ENCODE measurements at places on chromosomes 11 and 22.
A peak's percentile ranks its signal among the peaks of the same experiment; 100 is the strongest.

GRCh38 chr22:23190526-23190925, 10.2 kb downstream of the BCR start:
- DNase-seq, result no peak

DNA sequence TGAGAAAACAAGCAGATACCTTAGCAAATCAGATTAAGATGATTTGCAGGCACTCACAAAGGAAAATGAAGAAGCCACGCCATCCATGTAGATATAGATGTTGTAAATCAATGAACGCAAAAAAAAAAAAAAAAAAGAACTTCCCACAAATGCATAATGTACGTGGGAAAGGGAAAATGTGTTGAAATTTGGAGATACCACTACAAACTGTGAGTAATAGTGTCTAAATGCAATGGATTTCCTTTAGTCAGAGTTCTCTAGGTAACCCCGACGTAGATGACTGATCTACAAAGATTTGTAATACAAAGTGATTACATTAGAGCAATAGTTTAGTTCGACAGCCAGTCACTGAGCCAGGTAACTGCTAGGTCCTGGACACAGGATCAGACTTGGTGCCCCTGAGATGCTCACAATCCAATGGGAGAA, 783 bp upstream of the ANKRD54 start:
- DNase-seq, result no peak

DNA sequence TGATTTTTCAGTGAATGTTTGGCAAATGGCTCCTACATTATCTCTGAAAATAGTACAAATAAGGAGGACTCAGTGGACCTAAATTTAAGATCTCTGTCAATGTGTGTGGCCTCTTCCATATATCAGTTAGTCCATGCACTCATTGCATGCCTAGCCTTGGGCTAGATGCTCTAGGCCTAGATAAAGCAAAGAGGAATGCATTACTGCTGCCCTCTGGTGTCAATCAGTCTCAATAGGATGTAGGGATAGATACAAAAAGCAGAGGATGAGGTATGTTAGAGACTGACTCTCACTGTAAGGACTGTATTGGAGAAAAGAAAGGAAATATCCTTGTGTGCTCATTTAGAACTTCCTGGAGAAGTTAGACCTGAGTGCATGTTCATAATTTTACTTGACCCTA, 42.0 kb downstream of the MS4A2 start:
- no peak for DNase-seq

DNA sequence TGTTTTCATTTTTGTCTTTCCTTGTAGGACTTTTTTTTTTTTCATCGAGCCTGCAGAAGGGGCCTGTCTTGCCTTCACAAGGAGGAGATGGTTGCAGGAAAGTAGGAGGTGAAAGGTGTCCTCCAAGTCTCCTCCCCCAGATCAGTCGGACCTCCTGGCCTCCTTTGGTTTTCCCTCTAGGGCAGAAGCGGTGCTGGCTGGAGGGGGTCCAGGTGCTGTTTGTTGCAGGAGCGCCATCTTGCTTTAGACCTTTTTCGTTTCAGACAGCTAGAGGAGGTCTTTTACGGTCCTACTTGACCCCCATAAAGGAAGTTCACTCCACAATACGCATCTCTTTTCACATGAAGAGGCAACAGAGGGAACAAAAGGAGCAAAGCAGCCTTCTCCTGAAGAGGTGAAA, 66.0 kb downstream of the ZBTB16 start:
- DNase-seq, result no peak

DNA sequence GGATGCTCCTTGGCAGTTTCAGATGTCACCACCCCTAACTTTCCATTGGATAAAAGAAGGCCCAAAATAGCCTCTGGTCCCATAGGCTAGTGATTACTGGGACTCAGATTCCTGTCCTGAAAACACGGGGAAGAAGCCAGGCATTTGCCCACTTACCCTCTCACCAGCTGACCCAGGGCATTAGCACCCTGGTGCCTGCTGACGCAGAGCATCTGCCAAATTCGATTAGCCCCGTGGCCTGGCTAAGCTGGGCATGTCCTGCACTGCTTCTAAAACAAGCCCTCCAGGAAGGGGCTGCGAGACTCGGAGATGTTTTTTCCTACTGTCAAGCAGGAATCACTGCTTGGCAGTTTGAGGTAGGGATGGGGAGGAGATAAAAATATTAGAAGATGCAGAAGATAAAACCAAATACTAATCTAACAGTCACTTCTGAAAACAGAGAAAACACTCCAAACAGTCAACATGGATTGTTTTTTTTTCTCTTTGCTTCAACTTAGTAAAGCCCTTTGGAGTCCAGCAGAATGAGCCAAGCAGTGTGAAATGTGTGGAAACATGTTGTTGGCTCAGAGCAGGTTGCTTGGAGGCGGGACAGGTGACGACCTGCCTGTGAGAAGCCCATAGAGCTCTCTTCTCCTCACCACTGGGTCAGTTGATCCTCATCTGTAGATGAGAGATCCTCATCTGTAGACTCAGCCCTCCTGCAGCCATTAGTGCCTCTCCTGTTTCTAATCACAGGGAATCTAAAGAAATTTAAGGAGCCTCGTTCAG, 54.0 kb downstream of the BDNF start:
- DNase-seq, result no peak

DNA sequence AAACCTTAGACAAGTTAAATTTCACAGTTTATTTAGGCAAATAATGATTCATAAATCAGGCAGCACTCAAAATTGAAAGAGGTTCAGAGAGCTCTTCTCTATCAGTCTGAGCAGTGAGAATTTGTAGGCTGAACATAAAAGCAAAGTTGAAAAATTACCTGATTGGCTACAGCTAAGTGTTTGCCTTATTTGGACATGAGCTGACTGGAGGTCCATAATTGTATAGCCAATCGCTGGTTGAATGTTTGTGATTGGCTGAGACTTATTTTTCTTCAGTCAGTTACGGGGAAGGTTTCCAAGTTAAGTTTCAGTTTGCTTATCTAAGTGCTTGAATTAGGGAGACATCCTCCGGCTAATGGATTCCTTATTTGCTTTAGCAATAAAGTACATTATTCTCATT, 527.5 kb downstream of the CNTN5 start:
- DNase-seq, result no peak

- no peak for DNase-seq
Observed at GRCh38 chr11:126145954-126146353, 65.5 kb downstream of the RPUSD4 start.

DNA sequence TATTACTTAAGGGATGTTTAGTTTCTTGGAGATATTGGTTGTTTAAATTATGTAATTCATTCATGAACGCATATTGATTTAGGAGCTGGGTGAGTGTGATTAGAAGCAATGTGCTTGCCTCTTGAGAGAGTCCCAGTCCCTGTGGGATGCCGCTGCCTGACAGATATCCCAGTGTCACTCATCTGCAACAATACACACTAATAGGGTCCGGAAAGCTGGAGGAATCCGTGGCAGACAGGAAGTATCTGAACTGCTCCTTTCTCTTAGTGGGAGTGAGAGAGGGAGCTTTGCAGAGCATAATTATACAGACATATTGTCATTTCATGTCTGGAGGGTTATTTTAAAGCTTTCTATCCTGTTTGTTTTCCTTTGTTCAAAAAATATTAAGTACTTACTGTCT, 17.4 kb downstream of the AMOTL1 start:
- no peak for DNase-seq

DNA sequence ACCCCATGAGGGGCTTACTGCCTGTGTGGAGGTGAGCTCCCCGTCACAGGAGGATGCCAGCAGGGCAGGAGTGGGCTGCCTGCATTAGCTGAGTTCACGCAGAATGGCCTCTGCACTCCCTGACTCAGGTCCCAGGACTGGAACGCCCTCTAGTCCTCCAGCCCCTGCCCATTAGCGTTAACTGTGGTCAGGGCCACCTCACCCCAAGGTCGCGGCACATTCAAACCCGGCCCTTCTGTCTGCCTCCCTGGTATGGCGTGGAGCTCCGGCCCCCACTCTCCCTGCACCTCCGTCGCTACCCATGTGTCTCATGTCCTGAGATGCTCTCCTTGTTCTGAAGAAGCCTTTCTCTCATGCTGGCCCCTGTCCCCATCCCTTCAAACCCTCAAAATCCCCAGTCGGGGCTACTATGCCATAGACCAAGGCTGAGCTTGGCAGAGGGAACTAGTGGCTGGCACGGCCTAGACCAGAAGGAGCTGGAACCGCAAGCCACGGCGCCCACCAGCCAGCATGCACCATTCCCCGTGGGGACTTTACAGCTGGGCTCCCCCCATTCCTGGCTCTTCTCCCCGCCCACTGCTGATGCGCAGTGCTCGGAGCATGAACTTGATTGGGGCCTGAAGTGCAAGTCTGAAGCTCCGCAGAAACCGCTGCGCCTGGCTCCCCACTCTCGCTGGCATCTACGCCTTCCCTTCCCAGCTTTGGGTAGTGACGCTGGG, 79.5 kb upstream of the RTL6 start:
- DNase-seq, result no peak

DNA sequence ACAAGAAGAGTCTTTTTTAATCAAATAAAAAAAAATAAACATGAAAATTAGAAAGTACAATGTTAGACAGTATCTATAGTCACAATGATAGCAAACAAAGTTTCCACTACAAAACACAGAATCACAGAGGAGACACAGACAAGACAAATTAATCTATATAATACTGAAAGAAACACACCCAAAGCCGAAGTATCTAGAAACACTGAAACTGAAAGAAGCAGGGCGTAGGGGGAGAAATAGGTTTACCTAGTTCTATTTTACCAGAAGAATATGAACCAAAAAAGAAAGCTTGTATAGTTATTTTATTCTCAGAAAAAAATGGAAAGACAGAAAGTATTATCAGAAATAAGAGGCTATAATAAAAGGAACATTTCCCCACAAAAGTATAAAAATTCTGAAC, 27.1 kb upstream of the NUP50 start:
- no peak for DNase-seq

GRCh38 chr22:35308480-35309021, 8.9 kb downstream of the TOM1 start:
- no peak for DNase-seq

- DNase-seq, result no peak
Observed at GRCh38 chr11:60902625-60903024, 3.8 kb downstream of the PRPF19 start.

DNA sequence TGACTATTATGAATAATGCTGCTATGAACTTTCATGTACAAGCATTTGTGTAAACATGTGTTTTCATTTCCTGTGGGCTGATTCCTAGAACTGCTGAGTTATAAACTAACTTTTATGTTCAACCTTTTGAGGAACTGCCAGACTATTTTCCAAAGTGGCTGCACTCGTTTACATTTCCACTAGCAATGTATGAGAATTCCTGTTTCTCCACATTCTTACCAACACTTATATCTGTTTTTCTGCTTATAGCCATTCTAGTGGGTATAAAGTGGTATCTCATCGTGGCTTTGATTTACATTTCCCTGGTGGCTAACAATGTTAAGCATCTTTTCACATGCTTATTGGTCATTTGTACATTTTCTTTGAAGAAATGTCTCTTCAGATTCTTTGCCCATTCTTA, 35.2 kb upstream of the SCUBE2 start:
- no peak for DNase-seq

GRCh38 chr11:125404157-125404810, 91.8 kb downstream of the FEZ1 start:
- DNase-seq, result no peak

- DNase-seq, result no peak
Observed at GRCh38 chr22:47767403-47767802, 1005.0 kb downstream of the TBC1D22A start.

DNA sequence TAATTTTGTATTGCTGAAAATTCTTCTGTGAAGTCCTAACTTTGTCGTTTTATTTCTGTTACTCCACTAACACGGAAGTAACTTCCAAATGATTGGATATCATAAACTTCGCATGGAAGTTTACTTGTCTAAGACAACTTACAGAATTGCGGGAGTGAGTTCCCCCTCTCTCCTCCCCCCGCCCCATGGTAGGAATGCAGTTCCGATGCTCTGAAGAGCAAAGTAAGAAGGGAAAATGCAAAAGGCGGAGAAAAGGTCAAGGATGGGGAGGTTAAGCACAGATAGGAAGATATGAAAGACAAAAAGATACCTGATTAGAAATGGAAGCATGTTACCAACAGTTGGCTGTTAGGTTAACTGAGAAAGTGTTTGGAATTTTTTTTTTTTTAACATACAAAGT, 1.3 kb downstream of the EIF3M start:
- no peak for DNase-seq

- no peak for DNase-seq
Observed at GRCh38 chr11:110488446-110488845, 58.7 kb downstream of the FDX1 start.

DNA sequence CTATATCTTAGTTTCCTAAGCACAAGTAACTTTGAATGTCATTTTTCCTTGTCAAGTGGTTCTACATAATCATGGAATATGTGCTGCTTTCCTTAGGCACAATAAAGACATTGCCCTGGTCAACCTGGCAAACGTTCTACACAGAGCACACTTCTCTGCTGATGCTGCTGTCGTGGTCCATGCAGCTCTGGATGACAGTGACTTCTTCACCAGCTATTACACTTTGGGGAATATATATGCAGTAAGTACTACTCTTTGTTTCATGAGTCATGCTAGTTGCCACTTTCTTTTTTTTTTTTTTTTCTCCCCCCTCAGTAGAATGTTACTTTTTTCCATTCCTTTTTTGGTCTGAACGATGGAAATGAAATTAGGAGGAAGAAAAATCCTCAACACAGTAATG, 38.5 kb downstream of the TTC17 start:
- DNase-seq, result no peak

DNA sequence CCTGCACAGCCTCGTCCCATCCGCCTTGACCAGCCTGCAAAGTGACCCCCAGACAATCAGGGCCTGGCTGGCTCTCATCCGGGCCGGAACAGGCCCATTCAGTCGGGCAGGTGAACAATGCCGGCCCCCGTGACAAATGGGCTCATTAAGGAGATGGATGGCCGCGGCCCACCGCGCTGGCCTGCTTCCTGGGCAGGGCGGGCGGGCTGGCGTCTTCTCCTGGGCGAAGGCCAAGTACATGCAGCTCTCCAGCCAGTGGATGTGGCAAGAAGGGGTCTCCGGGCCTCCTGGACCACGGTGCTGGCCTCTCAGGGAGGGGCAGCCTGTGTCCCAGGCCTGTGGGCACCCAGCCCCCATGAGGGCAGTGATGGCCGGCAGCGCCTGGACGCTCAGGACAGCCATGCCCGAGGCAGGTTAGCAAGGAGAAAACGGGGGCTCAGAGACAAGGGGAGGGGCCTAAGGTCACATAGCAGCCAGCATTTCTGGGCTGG, 1022.8 kb downstream of the BRD1 start:
- DNase-seq, result no peak

- DNase-seq, result peak; percentile 4
Observed at GRCh38 chr11:108122166-108122628, 830 bp downstream of the ACAT1 start.
